Mesenteric fat pad (tissue), 1 donor: ENCODE measurements at places on chromosomes 5 and 9. TPM values are rescaled to one million over a fixed set of nuclear protein-coding genes. Genes with fewer than 3 reads are reported as not detected.

The SLC25A25 gene
- total RNA-seq, result 89.5 TPM

The S1PR3 gene
- 13.9 TPM for total RNA-seq

The NUP155 gene
- 21.1 TPM for total RNA-seq

The ZNF474 gene
- total RNA-seq, result 0.26 TPM

The CD72 gene
- 7.0 TPM for total RNA-seq

The GABRA6 gene
- not detected for total RNA-seq

The CARTPT gene
- not detected for total RNA-seq

The SLC6A19 gene
- total RNA-seq, result 0.32 TPM

The FAM221B gene
- total RNA-seq, result not detected

The ZBED3 gene
- 21.6 TPM for total RNA-seq

The EQTN gene
- not detected for total RNA-seq

The TUT7 gene
- 30.2 TPM for total RNA-seq

The FCN1 gene
- total RNA-seq, result 27.9 TPM

The FREM1 gene
- 6.4 TPM for total RNA-seq

The GFPT2 gene
- 187 TPM for total RNA-seq

The STING1 gene
- total RNA-seq, result 52.5 TPM

The ISL1 gene
- total RNA-seq, result 0.29 TPM

The HMCN2 gene
- total RNA-seq, result 3.1 TPM

The CNTFR gene
- total RNA-seq, result 116 TPM

The TXNDC8 gene
- not detected for total RNA-seq

The IL31RA gene
- not detected for total RNA-seq

The LRRC70 gene
- total RNA-seq, result 9.4 TPM

The GPR21 gene
- 2.0 TPM for total RNA-seq

The ST8SIA4 gene
- total RNA-seq, result 17.5 TPM

The TMOD1 gene
- total RNA-seq, result 5.8 TPM

The SLC35D2 gene
- total RNA-seq, result 17.0 TPM

The RASEF gene
- total RNA-seq, result 0.06 TPM

The HAVCR1 gene
- 0.29 TPM for total RNA-seq

The ACTBL2 gene
- not detected for total RNA-seq

The PCDHGA1 gene
- 0.48 TPM for total RNA-seq

The TAS2R1 gene
- total RNA-seq, result not detected

The LRRC26 gene
- total RNA-seq, result not detected

The SLC25A2 gene
- total RNA-seq, result 0.61 TPM

The IFNA13 gene
- total RNA-seq, result not detected

The CTSL gene
- 729 TPM for total RNA-seq

The AFAP1L1 gene
- 49.3 TPM for total RNA-seq

The OLFM1 gene
- 22.6 TPM for total RNA-seq

The DMRT3 gene
- total RNA-seq, result 1.1 TPM

The C5orf34 gene
- 1.2 TPM for total RNA-seq

The WASHC1 gene
- total RNA-seq, result 12.4 TPM

The GPR150 gene
- 0.32 TPM for total RNA-seq

The ARHGEF39 gene
- 0.58 TPM for total RNA-seq

The SGCD gene
- total RNA-seq, result 3.9 TPM

The SET gene
- 197 TPM for total RNA-seq

The CEL gene
- total RNA-seq, result 2.2 TPM

The GPRIN1 gene
- total RNA-seq, result 1.3 TPM

The DDX4 gene
- not detected for total RNA-seq

The ROR2 gene
- 9.5 TPM for total RNA-seq
